HL-60 (cell line): ENCODE measurements at places on chromosomes 3 and 15.

DNA sequence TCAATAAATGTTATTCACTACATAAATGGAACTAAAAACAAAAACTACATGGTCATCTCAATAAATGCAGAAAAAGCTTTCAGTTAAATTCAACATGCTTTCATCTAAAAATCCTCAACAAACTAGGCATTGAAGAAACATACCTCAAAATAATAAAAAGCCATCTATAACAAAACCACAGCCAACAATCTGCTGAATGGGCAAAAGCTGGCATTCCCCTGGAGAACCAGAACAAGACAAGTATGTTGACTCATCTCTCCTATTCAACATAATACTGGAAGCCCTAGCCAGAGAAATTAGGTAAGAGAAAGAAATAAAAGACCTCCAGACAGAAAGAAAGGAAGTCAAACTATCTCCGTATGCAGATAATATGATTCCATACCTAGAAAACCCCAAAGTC, 759.9 kb downstream of the EPHA3 start:
- DNase-seq = no peak

GRCh38 chr15:43896543-43896942, 69.7 kb downstream of the WDR76 start:
- no peak for DNase-seq

DNA sequence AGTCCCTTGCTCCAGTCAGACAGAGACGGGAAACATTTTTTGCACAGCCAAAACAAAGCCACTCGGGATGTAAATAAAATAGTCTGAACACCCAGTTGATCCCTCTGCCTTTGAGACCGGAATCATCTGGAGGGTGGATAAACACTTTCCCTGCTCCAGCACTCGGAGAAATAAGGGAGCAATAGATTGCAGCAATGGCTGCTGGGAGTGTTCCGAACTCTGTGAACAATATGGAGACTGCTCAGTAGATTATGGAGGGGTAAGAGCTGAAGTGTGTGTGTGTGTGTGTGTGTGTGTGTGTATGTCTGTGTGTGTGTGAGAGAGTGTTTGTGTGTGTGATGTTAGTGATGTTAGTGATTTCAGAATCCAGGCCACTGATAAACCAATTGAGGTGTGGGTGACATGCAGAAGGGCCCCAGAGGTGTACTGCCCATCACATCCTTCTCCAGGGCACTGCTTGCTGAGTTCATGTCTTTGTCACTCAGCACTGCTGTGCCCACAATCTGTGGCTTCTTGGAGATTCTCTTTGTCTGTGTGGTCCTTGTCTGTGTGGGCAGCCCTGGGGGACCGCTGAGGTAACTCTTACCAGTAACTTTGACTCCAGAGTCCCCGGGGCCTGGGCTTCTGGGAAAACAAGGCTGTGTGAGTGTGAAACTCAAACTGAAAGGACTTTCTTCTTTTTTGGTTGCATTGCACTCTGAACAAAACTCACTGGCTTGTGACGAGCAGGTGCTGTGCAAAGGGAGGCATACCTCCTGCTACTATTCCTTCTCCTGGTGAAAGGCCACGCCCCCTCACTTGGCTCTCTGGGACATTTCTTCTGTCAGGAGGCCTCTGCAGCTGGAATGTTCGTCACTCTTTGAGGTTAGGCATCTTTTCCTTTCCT, 23.0 kb downstream of the CRYGS start:
- no peak for DNase-seq

DNA sequence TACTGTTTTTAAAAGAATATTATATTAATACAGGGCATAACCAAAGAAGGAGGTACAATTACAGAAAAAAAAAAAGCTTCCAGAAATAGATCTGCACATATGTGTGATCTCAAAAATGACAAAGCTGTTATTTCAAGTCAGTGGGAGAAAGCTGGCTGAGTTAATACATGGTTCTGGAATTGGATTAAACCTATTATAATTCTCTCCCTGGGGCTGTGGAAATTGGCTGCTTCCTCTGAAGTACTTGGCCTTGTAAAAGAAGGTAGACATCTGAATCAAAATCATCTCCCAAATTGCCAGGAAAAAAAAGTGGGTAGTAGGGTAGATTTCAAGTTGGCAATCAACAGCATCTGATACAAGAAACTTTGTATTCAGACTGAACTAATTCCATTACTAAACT, 723.9 kb upstream of the ALCAM start:
- no peak for DNase-seq

DNA sequence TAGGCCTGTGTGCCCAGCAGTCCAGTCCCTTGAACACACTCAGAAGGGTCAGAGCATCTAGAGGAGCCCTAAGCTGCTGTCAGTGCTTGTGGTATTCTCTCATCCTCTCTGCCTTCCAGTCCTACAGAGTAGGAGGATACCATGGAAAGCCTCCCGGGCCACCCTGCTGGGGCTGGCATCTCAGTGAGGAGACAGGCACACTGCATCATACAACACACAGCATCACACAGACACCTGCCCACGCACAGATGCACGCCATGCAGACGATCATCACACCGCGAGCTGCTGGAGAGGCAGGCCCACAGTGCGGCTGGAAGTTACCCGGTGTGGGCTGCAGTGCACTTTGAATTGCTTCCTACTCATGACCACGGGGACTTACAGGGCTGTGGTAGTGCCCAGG, 15.2 kb downstream of the GABRA5 start:
- no peak for DNase-seq
